ENCODE measurements at places on chromosomes 3 and 15.

GRCh38 chr3:129025691-129026435 lies 24.8 kb downstream of the EFCC1 start:
- DNase-seq: no peak

DNA sequence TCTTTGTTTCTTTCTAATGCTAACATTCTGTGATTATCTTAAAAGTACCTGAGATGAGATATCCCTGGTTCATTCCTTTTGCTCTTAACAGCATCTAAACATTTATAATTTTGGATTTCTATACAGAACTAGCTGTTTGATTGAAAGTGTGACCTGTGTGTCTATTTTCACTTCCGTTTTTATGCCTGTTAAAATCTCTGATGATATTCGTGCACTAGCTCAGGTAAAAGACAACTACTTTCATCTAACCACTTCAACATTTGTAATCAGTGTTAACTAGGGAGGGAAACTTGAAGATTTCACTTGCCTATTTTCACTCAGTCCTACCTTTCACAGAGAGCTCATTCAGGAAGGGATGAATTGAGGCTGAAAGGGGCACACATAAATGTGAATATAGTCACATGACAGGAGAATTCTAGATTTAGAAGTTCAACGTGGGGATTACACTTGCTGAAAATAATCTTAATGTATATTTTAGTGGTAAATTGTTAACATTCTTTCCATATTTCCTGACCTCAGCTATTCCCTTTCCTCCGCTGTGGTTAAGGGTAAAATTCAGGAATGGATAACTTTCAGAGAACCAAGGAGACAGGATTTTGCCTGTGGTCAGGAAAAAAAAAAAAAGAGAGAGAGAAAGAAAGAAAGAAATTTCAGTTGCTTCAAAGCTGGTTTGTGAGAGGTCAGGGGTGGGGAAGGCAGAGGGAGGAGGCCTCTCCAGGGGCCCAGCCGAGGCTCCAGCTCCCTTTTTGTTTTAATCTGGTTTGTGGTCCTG lies 159.8 kb upstream of the TSC22D2 start:
- DNase-seq: peak; percentile 77

GRCh38 chr3:178593786-178594185 lies 57.5 kb downstream of the KCNMB2 start:
- DNase-seq: no peak

DNA sequence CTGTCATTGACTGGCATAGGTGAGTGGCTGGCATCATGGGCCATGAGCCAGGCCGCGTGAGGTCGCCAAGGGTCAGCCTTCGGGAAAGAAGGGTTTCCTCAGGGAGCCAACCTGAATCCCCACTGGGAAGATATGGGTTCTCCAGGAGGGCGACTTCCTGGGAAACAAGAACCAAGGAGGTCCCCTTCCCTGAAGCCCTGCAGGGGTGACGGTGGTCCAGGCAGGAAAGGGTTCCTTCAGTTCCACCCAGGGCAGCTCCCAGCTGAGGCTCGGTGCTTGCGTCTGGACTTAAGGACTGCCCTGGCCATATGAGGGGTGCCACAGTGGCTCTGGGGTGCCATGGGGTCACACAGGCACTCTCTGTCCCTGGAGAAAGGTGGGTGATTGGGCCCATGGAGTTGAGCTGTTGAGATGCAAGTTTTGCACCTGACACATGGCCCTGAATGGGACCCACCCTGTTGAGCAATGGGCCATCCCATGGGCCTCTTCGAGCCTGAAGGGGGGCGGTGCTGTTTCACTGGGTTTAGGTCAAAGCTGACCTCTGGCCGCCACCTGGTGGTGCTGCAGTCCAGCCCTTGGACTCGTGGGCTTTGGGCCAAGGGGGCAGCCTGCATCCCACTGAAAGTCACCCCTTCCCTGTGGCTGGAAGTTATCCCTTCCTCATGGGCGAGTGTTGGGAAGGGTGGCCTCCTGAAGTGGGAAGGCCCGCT lies 228.1 kb downstream of the SNRPN start:
- DNase-seq: no peak

DNA sequence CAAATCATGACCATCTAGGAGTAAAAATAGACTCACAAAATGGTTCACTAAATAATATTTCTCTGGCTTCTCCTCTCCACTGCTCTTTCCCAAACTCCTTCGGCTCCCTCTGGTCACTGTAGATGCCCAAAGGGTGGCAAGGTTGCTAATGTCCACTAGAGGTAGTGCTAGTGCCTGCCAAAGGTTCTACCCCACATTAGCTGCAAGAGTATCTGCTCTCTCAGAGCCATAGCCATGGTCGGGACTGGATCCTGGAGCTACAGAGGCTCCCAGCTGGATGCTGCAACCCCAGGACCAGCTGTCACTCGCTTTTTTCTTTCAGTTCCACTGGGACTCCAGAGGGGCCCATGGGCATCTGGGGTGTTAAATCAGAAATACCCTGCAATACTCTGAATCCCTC lies 8.5 kb downstream of the HTR3D start:
- DNase-seq: peak; percentile 69

DNA sequence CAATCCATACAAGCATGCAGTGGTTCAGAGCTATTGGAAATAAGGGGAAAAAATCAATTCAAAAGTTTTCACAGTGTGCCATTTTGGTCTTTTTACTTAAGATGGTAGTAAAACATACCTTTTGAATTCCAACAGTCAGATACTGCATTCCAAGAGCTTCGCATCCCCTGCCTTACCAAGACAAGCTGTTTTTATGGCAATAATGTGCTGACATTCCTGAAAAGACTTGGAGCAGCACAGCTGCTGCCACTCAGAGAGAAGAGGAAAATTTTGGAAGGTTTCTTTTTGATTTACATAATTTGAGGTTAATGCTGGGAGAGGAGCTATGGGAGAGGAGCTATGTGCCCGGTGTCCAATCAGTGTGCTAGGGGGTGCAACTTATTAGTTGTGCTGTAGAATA lies 148.3 kb downstream of the FEZF2 start:
- DNase-seq: no peak

DNA sequence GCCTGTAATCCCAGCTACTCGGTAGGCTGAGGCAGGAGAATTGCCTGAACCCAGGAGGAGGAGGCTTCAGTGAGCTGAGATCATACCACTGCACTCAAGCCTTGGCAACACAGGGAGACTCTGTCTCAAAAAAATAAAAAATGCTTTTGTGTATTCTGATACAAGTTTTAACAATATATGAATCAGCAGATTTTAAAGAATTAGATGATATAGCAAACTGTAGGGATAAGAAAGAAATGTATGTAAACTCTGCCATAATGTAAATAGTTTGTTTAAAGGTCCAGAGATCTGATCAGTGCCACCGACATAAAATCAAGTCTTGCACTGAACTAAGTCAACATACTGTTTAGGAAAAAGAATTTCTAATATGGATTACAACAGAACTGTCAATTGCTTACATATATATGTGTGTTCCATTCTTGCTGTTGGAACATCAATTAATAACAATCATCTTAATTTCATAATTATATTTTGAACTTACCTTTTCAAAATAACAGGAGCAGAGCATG lies 208.3 kb downstream of the NEK10 start:
- DNase-seq: no peak

DNA sequence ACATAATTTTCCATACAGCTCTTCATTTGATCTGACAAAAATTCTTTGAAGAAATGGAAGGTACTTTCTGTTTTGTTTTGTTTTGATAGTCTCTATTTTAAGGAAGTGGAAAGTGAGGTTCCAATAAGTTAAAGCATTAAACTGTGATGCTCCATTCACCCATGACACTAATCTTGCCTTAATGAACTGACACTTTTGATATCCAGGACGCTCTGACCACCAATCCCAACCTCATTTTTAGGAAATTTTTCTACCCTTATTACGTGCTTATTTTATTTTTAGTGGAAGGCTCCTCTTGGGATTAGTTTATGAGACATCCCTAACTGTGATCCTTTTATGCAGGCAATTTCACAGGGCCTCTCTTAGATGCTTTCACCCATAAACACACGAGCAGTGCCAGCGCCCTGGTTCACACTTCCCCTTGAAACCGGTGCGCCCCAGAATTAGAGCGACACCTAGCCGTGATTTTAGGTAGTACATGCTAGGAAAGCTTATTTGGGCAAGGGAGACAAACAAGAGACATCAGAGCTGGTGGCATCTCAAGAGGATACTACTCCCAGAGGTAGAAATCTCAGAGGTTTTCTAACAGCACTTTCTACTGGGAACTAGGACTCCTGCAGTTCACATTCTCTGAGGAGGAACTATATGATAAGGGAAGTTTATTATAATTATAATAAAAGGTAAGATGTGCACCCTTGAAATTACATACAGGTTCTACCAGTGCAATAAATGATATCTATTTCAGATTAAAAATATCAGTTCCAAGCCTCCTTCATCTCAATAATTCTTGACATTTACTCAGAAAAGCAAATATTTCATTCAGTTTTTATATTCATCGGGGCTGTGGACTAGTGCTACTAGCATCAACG lies 173.9 kb downstream of the SLC9A9 start:
- peak; percentile 58 for DNase-seq

DNA sequence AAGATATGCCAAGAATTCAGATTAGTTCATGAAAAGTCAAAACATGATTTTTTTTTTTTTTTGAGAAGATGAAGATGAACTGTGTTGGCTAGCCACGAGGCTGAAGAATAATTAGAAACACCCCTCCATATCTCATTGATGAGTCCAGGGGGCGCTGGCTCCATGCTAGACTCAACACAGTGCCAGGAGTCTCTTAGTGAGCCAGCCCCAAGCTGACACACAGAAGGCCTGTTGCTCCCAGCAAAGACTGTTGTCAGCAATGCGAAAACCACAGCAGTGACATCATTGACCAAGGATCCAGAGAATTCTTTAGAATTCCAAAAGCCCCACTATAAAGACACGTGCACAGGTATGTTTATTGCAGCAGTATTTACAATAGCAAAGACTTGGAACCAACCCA lies 185.2 kb downstream of the ANXA2 start:
- peak; percentile 65 for DNase-seq

DNA sequence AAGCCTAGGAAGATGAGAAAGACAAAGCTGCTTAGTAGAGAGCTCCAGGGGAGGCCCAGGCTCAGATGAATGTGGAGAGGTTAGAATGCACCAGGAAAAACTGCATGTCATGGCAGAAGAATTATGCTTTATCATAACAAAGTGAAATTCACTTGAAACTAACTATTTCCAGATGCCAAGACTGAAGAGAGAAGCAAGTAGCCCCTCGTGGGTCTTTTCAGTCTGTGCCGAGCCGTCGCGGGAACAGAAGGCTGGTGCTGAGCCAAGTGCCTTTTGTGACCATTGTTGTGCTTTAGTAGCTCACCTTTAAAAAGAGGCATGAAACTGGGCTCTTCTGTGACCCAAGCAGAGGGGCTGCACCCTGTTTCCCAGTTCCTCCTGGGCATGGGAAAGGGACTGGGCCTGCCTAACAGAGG lies 73.2 kb downstream of the CHDH start:
- DNase-seq: no peak

- DNase-seq: no peak
Observed at GRCh38 chr3:12338595-12339546, 50.0 kb downstream of the PPARG start.

DNA sequence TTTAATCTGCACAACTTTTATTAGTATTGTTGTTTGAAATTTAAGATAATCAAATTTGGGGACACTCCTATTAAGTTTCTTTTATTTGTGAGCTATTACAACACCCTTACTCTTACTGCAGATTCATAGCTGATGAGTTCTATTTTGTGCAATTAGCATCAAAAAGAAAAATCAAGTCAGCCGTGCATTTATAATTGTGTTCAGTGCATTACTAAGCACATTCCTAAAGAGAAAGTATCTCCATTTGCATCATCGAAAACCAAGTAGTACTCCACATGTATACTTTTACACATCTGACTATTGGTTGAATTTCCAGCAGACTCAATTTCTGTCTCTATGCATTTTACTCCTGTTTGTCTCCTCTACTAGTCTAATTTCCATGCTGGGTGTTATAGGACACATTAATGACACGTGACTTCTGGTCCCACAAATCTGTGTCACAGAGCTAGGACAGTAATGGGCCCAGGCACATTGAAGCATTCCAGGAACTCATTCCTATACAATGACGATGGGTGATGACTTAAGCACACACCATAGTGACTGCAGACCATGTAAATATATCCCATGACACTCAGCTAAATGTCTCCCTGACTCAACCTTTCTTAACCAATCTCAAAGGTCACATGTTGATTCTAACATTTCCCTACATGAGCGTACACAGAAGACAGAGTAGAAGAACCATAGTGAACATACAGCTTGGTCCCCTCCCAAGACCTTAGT lies 477.5 kb downstream of the LPP start:
- no peak for DNase-seq

- no peak for DNase-seq
Observed at GRCh38 chr15:70479056-70479455, 284.3 kb downstream of the UACA start.

DNA sequence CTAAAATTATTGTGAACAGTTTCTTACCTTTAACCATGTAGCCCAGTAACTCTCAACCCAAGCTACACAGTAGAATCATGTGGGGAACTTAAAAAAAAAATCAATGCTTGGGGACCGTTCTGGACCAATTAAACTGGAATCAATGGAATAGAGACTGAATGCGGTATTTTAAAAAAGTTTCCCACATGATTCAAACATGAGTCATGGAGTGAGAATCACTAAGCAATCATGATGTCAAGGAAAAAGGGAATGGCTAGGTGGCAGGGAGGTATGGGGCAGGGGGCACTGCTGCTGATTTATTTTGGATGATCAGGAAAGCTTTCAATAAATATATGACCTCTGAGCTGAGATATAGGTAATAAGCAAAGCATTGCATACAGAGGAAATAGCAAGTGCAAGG lies 250.5 kb upstream of the RORA start:
- no peak for DNase-seq

- no peak for DNase-seq
Observed at GRCh38 chr3:43296565-43296964, 10.2 kb downstream of the SNRK start.

DNA sequence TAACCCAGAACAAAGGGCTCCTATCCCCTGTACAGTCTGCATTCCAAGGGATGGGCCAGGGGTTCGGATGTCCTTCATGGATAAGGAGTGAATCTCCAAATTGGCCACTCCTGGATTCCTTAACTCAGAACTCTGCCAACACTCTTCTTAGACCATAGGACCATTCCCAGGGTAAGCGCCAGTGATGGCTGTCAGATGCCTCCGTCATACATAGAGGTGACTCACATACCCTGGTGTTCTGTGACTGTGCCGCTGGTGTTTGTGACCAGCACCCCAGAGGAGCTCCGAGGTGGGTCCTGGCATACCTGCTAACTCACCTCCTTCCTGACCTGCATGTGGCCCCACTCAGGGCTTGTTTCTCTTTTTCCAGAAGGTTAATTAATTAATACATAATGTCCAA lies 134.7 kb downstream of the KLF13 start:
- no peak for DNase-seq

- no peak for DNase-seq
Observed at GRCh38 chr15:89192766-89193165, 28.6 kb downstream of the RLBP1 start.

GRCh38 chr3:109026821-109027220 lies 73.1 kb upstream of the GUCA1C start:
- DNase-seq: no peak

Measured in SW480 (cell line).